Stimulated activated CD4-positive, alpha-beta T cell treated with anti-CD3 and anti-CD28 coated beads, Interleukin-2, amount 100 ng/mL, for 24 hours (primary cell): ENCODE measurements at places on chromosomes 5 and 9.

DNA sequence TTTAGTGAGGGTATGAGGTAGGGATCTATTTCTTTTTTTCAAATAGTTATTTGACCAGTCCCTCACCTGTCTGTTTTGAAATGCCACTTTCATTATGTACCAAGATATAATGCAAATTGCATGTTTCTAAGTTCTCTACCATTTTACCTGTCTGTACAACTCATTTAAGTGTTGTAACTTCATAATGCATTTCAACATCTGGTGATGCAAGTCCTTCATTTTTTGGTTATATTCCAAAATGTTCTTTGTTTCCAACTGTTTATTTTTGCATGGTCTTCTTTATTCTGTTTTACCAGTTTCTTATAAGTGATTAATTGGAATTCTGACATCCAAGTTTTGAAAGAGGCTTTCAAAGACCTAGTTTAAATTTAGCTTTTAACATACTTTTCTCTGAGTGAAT is 26.8 kb downstream of the TDRD7 start:
- DNase-seq, result no peak

- DNase-seq, result no peak
Observed at GRCh38 chr9:69371001-69371400, 46.0 kb downstream of the ENTREP1 start.

DNA sequence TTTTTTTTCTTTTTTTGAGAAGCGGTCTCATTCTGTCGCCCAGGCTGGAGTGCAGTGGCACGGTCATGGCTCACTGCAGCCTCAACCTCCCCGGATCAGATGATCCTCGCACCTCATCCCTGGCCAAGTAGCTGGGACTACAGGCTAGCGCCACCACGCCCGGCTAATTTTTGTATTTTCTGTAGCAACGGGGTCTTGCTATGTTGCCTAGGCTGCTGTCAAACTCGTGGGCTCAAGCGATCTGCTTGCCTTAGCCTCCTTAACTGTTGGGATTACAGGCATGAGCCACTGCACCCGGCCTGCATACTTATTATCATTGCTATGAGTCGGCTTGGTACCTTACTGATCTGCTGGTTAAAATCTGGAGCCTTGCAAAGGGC is 790 bp upstream of the IARS1 start:
- peak; percentile 16 for DNase-seq

DNA sequence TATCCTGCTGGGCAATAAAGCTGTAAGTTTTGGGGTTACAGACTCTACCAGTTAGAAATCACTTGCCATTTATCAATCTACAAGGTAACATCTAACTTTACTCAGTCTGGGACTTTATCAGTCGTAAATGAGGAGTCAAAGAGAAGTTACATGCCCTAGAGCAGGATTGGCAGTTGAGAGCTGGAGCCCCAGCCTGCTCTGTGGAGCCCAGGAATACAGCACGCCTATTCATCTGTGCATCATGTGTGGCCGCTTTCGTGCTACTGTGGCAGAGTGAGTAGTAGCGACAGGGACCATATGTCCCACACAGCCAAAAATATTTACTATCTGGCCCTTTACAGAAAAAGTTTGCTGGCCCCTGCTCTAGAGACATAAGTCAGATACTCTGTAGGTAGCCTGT is 152.5 kb upstream of the NTRK2 start:
- no peak for DNase-seq

DNA sequence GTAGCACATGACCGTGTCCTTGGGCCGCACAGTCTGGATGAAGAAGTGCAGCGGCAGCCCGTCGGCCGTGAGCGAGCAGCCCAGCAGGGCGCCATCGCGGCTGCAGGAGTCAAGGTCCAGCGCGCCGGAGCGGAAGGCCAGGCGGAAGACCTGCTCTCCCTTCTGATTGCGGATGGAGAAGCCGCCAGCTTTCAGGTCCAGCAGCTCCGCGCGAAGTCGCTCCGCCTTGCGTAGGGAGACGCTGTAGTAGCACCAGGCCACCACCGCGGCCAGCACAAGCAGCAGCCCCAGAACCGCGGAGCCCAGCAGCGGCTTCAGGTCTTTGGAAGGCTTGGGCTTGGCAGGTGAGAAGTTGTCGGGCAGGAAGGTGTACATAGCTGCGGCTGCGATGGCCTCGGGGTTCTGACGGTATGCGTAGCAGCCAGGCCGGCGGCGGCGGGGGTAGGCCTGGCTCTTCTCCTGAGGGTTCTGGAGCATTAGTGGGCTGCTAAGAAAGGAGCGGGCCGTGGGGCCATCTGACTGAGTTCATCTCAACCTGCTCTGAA is 4.2 kb downstream of the MYORG start:
- no peak for DNase-seq

GRCh38 chr5:1917830-1918487 is 35.2 kb upstream of the IRX4 start:
- DNase-seq, result no peak

- no peak for DNase-seq
Observed at GRCh38 chr9:89541798-89542197, 43.9 kb upstream of the SEMA4D start.

GRCh38 chr5:4676934-4677333 is 463.2 kb upstream of the ADAMTS16 start:
- no peak for DNase-seq

DNA sequence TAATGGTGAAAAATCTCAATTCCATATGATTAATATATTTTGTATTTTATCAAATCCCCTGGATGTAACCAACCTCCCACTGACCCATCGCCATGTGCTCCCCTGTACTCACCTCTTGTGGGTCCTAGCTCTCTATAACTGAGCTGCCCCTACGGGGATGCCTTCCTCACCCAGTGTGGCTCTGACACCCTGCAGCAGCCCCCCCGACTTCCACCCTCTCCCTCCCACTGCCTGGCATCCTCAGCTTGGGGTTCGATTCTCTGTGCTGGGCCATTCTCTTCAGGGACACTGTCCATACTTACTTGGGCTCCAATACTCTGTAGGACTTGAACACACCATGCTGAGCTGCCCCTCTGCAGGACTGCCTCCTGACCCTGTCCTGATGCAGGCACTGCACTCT is 87.1 kb downstream of the PJA2 start:
- no peak for DNase-seq

DNA sequence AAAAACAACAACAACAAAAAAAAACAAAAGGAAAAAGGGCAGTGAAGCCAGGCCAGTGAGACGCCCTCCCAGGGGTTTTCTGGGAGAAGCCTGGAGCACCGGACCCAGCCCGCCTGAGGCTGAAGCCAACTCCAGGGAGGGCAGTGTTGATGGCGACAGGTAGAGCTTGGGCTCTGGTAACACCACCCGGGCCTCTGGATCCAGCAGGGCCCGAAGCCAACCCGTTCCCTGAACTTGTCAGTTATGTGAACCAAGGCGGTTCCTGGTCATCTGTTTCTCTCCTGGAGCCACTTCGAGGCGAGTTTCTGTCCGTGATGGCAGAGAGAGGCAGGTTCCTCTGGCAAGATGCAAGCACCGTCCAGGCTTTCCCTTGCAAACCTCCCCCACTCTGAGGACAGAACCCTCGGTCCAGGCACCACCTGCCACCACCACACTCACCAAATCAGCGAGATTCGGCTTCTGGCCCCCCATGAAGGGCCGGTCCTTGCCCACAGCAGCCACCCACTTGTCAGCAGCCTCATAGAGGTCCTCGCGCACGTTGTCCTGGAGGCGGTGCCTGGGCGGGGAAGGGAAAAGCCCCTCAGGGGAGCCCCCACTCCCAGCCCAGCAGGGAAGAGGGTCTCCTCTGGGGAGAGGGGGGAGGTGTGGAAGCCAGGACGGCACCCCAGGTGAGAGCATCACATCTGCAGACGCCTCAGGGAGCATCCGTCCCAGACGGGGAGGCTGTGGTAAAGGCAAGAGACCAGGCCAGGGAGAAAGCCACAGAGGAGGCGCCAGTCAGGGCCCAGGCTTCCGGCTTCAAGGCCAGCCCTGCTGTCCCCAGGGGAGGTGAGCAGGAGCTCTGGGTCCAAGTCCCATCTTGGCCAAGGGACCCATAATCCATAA is 5.4 kb downstream of the PTGES2 start:
- no peak for DNase-seq

GRCh38 chr5:109584986-109585599 is 104.6 kb upstream of the MAN2A1 start:
- no peak for DNase-seq

- DNase-seq, result no peak
Observed at GRCh38 chr5:53962306-53962705, 348.1 kb downstream of the ARL15 start.

DNA sequence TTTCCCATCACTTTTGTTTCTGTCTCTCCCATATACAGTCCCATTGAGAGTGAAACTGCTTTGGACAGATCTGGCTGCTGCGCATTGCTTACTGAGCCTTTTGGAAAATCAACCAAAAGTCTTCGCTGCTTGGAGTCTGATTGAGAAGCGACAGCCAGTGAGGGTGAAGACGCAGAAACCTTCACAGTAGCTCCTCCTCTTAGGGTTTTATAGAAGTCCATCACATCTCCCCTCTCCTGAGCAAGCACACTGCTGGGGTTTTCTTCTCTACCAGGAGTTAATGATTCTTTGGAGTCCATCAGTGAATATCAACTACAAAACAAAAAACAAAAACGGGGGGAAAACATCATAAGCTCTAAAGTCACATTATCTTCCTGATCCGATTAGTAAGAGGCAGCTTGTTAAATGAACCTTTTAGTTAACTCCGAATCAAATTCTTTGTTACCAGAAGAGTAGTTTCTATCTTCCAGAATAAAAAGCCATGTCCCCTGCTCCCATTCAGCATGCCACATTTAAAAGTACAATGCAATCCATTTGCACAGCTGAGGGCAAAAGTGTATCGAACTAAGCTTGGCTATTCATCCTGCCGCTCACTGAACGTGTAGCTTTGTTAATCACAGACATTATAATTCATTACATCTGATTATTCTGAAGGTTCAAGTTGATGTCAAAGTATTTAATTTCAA is 2.8 kb downstream of the NR3C1 start:
- no peak for DNase-seq

GRCh38 chr5:56934325-56934724 is 17.6 kb downstream of the MIER3 start:
- DNase-seq, result no peak

GRCh38 chr5:10275460-10275859 is 25.4 kb downstream of the CCT5 start:
- DNase-seq, result no peak

DNA sequence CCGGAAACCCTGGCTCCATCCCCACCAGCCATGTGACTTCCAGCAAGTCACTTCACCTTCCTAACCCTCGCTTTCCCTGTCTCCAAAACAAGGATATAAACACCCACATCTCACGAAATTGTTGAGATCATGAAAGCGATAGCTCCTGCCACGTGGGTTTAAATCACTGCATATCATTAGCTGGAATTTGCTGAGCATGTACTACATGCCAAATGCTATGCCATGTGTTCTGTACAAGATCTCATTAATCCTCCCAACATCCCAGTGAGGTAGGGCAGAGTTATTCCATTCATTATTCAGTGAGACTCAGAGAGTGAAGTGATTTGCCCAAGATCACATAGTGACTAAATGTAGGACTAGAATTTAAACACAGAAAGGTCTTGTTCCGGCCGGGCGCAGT is 29.2 kb upstream of the HRH2 start:
- DNase-seq, result no peak

DNA sequence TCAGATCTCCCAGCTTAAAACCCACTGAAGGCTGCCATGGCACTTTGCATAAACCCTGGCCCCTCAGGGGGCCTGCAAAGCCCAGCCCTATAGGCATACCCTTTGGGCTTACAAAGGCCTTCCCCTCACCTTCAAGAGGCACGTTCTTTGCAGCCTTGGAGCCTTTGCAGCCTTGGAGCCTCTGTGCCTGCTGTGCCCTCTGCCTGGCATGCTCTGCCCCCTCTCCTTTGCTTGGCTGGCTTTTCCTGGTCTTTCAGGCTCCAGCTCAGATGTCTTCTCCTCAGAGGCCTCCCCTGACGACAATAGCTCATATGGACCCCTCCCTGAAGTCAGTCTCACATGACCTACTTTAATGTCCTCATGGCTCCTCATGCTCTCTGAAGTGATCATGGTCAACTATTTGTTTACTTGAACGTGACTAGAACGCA is 60.3 kb downstream of the CXXC5 start:
- DNase-seq, result no peak

DNA sequence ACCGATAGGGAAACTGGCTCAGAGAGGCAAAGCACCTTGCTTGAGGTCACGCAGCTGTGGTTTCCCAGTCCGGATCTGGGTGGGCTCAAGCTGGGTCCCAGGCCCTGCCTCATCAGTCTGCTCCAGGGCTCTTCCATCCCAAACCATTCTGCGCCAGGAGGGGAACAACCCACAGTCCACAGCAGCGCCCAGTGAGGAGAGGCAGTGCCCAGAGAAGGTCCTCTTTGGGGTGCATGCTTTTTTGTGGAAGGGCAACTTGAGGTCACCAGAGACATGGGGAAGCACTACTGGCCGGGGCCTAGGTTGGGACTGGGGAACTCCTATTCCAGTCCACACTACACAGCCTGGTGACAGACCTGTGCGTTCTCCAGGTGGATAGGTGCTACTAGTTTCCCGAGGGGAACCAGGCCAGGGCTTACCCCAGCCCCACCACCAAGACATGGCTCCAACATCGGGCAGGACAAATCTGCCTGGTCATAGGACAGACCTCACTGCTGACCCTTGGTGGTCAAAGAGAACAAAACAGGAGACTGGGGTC is 62.5 kb upstream of the RNF130 start:
- no peak for DNase-seq

- DNase-seq, result no peak
Observed at GRCh38 chr9:2625427-2625826, 3.8 kb downstream of the VLDLR start.

DNA sequence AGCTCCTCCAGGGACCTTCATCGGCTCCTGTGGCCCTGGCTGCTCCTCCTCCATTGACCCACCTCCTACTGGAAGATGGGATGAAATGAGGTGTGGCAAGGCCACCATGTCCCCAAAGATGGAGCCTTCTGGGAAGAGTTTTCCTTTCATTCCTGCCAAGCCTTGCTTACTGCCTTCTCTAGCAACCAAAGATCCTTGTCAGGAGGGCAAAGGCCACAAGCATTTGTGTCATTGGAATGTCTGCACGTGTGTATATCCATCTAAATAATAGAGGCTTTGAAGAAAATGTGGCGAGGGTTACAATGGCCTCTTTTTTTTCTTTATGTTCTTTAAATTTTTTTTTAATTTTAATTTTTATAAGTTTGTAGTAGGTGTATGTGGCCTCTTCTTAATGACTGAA is 313.6 kb downstream of the ARHGEF28 start:
- no peak for DNase-seq

GRCh38 chr5:131375351-131375750 is 111.5 kb downstream of the CDC42SE2 start:
- no peak for DNase-seq

DNA sequence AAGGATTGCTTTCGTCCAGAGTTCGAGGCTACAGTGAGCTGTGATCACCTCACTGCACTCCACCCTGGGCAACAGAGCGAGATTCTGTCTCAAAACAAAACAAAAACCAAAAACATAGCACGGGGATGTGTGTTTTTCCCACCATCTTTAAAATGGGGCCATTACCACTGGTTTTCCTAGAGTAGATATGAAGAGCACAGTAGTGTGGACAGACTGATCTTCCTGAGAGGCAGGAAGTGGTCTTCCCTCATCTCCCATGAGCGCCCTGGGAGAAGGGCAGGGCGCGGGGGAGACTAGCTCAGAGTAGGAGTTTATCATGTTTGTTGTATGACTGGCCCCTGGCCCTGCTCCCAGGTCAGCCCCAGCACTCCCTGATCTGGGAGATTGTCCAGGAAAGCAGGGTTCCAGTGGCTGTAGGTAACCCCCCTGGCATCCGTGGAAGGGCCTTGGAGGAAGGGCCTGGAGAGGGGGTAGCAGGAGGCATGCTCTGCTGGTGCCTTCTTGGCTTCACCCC is 2.3 kb downstream of the SUSD3 start:
- no peak for DNase-seq

- no peak for DNase-seq
Observed at GRCh38 chr5:172846249-172846648, 12.2 kb downstream of the ERGIC1 start.
